Hypothalamus (tissue), 51 donors: ENCODE measurements at places on chromosomes 13 and 19.

- no peak for DNase-seq
Measured at GRCh38 chr19:55956431-55956830, 8.8 kb downstream of the NLRP8 start.

- DNase-seq, result no peak
Measured at GRCh38 chr13:110339975-110340550, 33.0 kb downstream of the COL4A2 start.

DNA sequence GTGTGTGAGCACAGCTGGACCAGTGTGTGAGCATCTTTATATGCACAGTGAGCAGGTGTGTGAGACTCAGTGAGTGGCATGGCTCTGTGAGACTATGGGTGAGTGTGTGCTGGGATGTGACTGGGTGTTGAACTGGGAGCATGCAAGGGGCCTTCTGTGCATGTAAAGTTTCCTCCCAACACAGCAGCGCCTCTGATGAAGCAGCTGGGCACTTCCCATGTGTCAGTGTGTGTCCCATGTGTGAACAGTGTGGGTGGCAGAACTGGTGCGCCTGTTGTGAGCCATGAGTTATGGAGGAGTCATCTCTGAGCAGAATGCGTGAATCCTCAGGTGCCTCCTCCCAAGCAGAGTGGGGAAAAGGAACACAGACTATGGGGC is 24.1 kb downstream of the LGALS16 start:
- no peak for DNase-seq

- DNase-seq, result no peak
Measured at GRCh38 chr13:97140611-97141010, 81.5 kb upstream of the MBNL2 start.

DNA sequence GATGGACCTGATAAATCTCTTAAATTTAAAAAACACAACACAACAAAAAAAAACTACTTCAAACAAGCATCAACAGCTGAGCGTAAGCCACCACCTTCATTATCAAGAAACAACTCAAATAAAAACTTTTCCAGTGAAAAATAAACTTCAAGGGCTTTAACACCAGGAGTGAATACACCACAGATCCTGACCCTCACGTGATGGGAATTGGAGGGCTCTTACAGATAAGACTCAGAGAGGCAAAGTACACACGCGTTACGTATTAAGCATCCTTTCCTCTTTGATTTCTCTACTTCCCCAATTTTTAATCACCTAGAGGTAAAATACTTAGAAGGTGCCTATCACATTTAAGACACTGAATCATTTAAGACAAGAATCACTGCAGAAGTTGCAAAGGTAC is 573 bp upstream of the STARD13 start:
- DNase-seq, result no peak

DNA sequence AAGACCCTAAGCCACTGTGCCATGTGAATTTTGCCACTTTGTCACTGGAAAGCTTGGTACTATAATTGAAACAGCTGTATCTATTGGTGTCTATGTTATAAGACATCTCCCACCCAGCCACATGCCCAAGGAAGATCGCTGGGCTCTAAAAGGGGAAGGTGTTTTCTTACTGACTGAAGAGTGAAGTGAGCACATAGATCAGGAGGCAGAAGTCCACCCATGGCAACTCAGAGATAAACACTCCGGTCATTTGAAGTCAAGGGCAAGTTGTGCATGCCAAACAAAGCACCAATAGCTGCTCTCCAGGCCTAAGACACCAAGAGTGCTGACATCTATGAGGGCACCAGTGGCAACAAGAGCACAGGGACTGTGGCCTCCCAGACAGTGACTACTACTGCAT is 153.8 kb downstream of the KCTD12 start:
- DNase-seq, result no peak

DNA sequence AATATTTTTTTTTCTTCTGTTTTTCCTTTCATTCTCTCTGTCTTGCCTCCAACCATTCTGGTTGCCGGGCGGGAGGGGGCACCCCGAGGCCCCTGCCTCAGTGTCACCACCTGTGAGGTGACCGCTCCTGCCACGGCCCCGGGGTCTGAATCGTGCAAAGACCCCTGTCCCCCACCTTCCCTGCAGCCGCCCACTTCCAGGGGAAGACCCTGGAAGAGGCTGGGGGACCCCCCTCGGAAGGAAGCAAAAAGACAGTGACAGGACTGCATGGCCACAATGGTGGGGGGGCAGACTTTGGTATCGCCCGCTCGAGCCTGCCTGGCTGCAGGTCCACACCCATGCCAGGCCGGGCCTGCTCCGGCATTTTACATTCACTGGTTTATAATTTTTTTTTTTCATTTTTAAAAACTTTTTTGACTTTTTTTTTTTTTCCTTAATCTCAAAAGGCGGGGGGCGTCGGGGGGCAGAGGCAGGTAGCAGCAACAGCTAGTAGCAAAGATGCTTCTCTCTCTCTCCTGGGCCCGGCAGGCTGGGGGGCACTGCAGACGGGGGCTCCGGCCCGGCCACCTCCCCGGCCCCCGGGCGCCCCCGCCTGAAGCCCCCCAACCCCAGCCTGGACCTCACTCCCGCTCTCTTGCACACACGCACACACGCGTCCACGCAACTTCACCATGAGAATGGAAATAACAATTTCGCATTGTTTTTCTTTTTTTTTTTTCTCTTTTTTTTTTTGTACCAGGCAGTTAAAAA is 22.6 kb downstream of the ZBTB7A start:
- no peak for DNase-seq

DNA sequence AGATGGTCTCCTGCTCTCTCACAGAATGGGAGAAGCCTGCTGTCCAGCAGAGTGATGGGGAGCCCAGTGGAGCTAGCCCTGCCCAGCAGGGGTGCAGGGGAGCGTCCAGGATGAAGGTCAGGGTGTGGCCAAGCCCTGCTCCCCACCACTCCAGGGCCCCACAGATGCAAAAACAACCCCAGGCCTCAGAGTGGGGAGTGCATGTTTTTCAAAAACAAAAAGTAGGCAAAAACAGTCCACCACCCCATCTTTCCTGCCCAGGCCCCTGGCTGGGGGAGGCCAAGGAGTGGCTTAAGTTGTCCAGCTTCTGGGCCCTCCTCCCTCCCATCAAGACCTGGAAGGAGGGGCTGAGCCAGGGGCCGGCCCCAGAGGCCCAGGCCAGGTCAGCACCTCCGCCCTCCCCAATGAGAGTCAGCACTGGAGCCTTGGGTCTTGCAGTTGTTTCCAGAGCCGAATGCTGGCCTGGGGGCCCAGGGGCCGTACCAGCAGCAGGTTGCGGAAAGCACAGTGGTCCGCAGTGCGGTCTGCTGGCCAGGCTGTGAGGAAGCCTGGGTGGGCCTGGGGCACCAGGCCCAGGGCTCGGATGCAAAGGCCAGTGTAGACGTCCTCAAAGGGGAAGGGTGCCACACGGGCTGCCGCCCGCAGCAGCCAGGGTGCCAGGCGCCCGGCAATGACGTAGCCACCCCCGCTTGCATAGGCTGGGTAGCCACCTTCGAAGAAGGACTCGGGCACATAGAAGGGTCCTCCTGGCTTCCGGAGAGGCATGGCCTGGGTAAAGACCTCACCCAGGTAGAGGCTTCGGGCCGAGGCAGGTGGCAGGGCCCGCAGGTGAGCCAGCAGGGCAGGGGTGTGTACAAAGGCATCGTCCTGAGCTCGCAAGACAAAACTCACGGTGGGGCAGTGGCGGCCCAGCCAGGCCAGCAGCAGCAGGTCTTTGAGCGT is 1.7 kb downstream of the B3GNT8 start:
- no peak for DNase-seq

DNA sequence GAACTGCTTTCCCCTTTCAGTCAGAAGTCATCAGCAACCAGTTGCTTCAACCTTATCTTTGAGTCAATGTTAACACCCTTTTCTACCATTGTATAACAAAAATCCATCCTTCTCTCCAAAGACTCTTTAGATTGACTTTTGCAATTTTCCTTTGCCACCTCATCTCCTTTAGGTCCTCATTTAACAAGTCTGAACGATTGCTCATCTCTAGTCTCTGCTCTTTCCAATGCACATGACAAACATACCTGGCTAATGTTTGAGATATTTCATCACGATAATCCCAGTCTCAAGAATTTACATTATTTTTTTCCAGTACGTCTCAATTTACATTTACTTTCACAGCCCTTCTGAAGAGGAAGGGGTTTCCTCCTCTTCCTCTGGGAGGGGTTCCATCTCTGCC is 127.5 kb downstream of the KLF12 start:
- DNase-seq, result no peak
